ENCODE measurements at places on chromosomes 13 and 19.

DNA sequence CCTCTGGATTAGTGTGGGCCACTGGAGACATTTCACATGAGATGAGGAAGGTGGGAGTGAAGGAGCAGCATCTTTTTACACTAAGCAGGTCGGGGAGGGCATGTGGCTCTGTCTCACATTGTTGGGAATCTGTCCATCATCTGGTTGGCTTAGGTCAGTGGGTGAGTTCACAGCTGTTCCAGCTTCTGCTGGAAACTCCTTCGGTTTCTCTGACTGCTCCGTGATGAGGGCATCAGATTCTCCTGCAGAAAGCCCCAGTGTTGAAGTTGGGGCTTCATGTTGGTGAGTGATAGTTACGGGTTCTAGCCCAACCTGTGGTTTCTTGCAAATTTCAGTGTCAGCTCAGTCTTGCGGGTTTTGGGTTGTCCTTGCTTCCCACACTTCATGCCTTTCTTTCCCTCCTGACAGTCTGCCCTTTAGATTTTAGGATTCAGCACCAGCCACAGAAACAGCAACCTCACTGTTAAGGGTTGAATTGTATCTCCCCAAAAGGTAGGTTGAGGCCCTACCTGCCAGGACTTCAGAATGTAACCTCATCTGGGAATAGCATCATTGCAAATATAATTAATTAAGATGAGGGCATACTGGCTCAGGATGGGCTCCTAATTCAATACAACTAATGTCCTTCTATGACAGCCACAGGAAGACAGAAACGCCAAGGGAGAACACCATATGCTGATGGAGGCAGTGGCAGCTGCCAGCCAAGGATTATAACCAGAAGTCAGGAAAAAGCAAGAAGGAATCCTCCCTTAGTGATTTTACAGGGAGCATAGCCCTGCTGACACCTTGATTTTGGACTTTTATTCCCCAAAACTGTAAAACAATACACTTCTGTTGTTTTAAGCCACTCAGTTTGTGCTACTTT, 7.6 kb upstream of the ALOX5AP start:
- no peak for DNase-seq

GRCh38 chr13:111881700-111882099, 185.2 kb upstream of the SOX1 start:
- no peak for DNase-seq

- no peak for DNase-seq
Observed at GRCh38 chr13:26873386-26873698, 112.8 kb upstream of the GPR12 start.

GRCh38 chr19:345320-345879, 804 bp upstream of the MIER2 start:
- no peak for DNase-seq

GRCh38 chr13:23469951-23470421, 36.5 kb upstream of the SACS start:
- no peak for DNase-seq

All from T-helper 2 cell treated with Interferon-gamma antibody and Interleukin-4, amounts not matched to agents 5 μg/mL and 100 μg/mL, for 36 hours (primary cell).